ENCODE measurements at places on chromosomes 16 and 17.

GRCh38 chr17:76981545-76982295 is 113.5 kb downstream of the MGAT5B start:
- no peak for DNase-seq

DNA sequence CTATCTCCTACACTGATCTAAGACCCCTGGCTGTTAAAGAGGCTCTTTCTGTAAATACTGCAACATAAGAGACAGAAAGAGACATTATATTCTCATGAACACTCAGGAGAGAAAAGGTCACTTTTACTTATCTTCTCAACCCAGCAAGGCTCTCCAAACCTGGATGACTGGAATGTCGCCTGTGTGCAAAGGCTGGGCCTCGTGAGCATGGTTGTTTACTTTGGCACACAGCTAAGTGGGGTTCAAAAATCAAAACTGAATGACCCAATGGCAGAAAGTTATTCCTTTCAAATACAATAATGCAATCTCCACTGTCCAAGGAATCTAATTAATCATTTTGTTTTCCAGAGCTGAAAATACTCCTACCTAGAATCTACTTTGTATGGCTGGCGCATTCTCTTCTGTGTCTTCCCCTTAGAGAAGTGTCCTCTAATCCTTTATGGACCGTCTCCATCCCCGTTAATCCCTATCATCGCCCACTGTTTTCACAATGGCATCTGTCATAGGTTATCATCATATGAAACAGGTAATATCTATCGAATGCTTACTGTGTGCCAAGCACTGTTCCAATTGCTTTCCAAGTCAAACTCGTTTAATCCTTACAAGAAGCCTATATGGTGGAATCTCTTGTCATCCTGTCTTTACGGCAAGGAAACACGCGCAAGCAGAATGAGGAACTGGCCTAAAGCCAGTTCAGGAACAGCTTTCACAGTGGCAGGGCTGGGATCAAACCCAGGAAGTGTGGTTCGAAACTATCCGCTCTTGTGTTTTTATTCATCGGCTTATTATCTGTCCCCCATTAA is 1.3 kb downstream of the SLX4 start:
- no peak for DNase-seq

DNA sequence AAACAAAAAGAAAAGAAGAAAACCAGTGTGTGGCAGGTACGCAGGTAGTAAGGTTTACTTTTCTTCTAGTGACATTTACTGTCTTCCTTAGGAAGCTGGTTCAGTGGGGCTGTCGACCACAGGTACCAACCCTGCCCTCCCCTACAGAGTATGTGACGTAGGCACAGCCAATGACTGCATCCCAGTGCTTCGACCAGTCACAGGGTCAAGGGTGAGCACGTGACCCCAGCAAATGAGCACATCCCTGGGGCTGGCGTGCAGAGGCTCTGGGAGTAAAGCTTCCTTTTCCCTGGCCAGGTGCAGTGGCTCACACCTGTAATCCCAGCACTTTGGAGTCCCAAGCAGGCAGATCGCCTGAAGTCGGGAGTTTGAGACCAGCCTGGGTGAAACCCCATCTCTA is 38.9 kb upstream of the PLCG2 start:
- DNase-seq: no peak

- no peak for DNase-seq
Measured at GRCh38 chr17:37551788-37552187, 57.4 kb downstream of the SYNRG start.

- no peak for DNase-seq
Measured at GRCh38 chr17:6024576-6024975, 45.6 kb upstream of the WSCD1 start.

DNA sequence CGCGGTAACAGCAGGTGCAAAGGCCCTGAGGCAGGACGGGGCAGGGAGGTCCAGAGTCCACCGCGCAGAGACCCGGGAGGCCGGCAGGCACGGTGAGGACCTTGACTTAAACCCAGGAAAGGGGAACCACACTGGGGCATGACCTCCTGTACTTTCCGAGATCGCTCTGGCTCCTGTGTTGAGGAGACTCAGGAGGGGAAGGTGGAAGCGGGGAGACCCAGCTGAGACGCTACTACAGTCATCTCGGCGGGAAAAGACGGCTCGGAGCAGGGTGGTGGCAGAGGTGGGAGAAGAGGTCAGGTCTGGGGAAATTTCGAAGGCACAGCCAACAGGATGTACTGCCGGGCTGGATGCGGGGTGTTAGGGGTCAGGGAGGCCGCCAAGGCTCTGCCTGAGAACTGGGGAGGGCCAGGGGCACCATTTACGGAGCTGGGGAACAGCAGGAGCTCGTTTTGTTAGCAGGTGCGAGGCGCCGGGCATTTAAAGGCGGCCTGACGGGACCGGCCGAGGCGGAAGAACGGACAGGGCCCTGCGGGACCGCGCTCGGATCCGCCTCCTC is 22.3 kb downstream of the NPTX1 start:
- no peak for DNase-seq

- DNase-seq: no peak
Measured at GRCh38 chr16:3857189-3858043, 23.1 kb downstream of the CREBBP start.

DNA sequence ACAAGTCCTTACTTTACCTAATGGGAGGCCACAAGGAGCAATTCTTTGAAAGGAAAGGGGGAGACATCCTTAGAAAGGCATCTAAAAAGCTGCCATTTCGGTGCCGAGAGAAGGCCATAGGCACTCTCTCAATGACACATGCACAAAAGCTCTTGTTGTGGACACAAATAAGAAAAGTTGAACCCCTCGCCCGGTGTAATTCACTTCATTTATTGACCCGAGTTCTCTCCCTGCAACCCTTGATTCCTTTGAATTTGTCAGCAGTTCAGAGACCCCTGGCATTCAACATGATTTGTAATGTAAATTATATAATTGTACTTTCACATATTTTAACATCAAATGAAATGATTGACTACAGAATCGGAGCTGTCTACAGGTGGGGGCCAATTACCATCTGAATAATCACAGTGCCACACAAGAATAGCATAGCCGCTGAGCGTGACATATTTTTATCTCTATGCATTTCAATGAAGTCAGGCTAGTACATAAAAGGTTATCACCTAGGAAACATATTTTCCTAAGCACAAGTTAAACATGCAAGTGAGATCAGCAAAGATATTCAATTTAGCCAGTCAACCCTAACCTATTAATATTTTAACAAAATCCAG is 66.7 kb downstream of the IRX6 start:
- no peak for DNase-seq

GRCh38 chr16:54475019-54475601 is 188.5 kb upstream of the IRX3 start:
- no peak for DNase-seq

GRCh38 chr16:77308163-77308561 is 109.0 kb downstream of the SYCE1L start:
- DNase-seq: no peak

DNA sequence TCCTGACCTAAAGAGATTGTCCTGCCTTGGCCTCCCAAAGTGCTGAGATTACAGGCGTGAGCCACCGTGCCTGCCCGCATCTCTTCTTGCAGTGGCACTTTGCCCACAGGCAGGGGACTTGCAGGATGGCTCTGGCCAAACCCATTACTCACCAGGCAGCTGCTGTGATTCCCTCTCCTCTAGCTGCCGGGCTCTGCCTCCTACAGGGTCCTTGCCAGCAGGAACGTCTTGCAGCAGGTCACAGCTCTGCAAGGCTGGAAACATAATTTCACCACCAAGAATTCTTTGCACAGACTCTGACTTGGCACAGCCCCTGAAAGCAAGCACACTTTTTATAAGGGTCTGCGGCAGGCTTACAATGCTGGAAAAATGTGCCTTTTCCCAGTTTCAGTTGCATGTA is 20.3 kb downstream of the COX4I1 start:
- no peak for DNase-seq

- DNase-seq: no peak
Measured at GRCh38 chr16:68382296-68382718, 66.0 kb downstream of the SMPD3 start.

DNA sequence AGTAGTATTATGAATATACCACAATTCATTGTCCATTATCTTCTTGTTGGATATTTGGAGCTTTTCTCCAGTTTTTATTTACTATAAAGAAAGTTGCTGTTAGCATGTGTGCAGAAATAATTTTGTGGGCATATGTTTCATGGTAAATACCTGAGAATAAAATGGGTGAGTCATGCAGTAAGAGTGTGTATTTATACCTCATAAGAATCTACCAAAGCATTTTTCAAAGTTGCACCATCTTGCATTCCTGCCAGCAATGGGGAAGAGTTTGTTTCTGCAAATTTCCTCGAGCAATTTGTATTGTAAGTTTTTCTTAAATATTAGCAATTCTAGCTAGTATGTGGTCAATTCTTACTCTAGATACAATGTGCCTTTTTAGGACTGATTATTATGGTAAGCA is 7.9 kb upstream of the MON1B start:
- DNase-seq: no peak

DNA sequence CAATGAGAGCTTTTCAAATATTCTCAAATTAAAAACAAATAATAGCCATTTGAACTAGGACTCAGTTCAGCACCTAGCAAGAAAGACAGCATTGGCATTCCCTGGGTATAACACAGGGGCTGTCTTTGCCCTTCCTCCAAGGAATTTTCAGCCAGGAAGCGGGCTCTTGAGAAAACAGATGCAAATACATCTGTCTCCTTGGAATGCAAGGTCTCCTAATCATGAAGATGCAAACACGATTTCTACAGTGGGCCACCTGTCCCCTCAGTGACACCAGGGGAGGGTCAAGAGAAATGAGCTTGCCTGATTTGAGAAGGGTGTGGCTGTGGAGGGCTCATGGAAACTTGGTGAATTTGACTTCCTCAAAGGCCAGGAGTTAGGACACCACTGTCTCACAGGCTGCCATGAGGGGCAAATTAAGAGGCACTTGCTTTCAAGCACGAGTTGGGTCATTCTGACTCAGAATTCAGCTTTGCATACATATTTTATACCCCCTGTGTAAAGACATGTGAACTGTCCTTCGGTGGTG is 24.5 kb upstream of the SUPT4H1 start:
- DNase-seq: no peak

GRCh38 chr17:4119299-4119698 is 23.5 kb downstream of the ZZEF1 start:
- DNase-seq: no peak

DNA sequence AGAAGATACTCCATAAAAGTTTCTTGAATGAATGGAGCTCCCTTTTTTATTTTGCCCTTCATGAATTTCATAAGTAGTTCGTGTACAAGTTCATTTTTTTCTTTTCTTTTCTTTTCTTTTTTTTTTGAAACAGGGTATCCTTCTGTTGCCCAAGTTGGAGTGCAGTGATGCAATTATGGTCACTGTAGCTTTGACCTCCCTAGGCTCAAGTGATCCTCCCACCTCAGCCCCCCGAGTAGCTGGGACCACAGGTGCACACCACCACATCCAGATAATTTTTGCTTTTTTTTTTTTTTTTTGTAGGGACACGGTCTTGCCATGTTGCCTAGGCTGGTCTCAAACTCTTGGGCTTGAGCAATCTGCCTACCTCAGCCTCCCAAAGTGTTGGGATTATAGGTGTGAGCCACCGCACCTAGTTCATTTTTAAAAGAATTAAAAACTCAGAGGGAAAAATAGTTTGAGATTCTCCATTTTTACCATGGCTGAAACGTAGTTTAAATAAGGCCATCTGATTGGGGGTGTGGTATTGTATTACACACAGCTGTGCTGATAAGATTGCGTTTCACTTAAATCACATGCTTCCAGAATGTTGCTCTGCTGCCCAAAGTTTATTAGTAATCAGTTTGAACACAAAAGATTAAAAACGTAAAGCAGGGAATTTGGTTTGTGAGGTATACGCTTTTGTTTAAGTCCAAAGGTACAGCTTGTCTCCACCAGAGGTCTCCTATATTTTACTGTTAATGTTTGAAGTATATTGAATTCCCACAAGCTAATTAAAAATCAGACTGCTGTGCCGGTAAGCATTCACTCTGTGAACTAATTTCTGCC is 154.1 kb downstream of the SOCS1 start:
- DNase-seq: no peak

GRCh38 chr17:28242791-28243190 is 76.2 kb upstream of the TMEM97 start:
- DNase-seq: no peak

- DNase-seq: no peak
Measured at GRCh38 chr17:64504769-64505339, 1.2 kb downstream of the DDX5 start.

GRCh38 chr16:66930189-66930588 is 4.0 kb downstream of the CIAO2B start:
- DNase-seq: no peak

DNA sequence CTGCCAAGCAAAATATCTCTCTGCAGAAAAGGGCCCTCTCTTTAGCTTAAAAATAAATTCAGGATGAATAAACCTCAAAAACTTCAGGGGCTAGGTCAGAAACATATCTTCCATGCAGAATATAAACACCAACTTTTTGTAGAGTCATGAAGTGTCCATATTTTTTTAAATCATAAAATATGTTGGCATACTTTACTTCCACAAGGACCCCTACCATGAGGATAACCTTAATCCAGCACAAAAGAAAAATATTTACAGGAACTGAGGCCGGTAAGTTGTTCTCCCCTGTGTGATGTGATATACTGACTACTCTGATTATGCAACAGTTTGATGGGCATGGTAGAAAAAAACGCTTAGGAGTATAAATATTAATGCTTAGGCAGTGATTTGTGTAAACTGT is 264.8 kb upstream of the CDH11 start:
- no peak for DNase-seq

DNA sequence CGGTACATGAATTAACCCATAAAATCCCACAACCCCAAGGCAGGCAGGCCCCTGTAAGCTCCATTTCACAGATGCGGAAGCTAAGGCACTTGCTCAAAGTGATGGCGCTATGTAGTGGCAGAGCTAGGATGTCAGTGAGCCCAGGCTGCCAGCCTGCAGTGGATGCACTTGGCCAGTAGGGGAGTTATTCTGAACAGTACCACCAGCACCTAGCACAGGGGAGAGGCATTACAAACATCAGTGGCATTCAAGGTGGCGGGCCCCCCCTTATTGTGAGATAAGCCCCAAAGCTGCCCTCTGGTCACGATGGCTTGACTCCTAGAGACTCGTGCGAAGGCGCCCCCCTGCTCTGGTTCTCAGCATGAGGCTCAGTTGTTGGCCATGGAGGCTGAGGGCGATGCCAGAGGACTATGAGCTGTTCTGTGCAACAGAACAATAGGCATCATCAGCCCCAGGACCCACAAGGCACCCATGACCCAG is 33.8 kb downstream of the GTF3C1 start:
- no peak for DNase-seq

- no peak for DNase-seq
Measured at GRCh38 chr16:78478267-78478861, 378.9 kb downstream of the WWOX start.

- DNase-seq: no peak
Measured at GRCh38 chr16:27514806-27515205, 34.9 kb downstream of the GTF3C1 start.
